Stimulated activated CD4-positive, alpha-beta T cell treated with anti-CD3 and anti-CD28 coated beads, Interleukin-1b, Interleukin-23, amount 100 ng/mL, for 1 hour (primary cell): ENCODE measurements at places on chromosomes 5 and 9.

DNA sequence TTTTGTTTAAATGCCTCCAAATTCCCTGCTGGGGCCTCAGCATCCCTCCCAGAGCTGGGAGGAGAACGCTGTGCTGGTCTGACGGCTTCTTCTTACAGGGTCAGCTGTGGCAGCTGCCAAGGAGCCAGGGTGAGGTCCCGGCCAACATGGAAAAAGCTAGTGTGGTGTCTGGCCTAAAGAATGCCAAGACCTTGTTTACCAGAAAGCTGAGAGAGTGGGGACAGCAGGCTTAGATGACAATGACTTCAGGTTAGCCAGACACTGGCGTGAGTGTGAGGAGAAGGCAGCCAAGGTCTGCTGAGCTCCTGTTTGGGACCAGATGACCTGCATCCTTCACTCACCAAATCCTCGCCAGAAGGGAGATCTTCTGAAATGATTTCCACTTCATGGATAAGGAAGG is 112.5 kb downstream of the CRB2 start:
- no peak for DNase-seq

- DNase-seq, result no peak
Measured at GRCh38 chr5:38666668-38667498, 110.4 kb upstream of the LIFR start.

GRCh38 chr5:177410575-177410974 is 1.2 kb upstream of the F12 start:
- DNase-seq, result no peak

GRCh38 chr9:6399071-6399470 is 13.9 kb upstream of the UHRF2 start:
- DNase-seq, result no peak

- DNase-seq, result no peak
Measured at GRCh38 chr5:107381189-107381856, 289.4 kb downstream of the EFNA5 start.

GRCh38 chr9:94150890-94151650 is 66.8 kb downstream of the PTPDC1 start:
- DNase-seq, result no peak

DNA sequence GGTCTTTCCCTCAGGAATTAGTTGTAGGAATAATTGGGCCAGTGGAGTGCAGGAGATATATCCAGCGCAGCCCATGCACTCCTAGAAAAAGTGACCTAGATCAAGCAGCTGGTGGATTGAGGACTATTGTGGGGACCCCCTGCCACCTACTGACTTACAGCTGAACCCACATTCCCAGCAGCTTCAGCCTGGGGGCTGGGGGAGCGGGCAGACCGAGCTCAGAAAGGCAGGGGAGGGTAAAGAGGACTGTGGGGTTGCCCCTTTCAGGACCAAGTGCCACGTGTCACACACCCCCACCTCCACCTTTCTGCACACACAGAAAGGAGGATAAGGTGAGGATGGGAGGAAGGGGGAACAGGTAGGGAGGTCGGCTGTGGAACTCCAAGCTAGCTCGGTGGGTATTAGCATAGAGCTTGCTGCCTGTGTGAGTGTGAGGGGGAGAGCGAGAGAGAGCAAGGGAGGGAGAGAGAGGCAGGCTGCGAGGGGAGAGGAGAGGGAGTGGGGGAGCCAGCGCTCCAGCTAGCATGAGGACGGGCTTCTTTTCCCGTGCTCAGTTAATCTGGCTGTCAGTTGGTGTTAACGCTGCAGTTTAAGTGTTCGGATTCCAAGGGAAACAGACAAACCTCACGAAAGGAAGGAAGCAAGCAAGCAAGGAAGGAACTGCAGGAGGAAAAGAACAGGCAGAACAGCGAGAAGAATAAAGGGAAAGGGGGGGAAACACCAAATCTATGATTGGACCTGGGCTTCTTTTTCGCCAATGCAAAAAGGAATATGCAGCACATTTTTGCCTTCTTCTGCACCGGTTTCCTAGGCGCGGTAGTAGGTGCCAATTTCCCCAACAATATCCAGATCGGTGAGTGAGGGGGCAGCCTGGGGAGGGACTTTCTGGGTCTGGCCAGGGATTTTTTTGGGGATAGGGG is at the start of gene GRIA1:
Gene GRIA1, plus strand, starts transcription at position 553 of the 920 bp plus-strand sequence.
- no peak for DNase-seq

- no peak for DNase-seq
Measured at GRCh38 chr5:151326266-151326665, 21.1 kb downstream of the SLC36A2 start.

GRCh38 chr5:66255714-66256113 is 111.6 kb downstream of the SREK1 start:
- DNase-seq, result no peak

- DNase-seq, result no peak
Measured at GRCh38 chr5:73564018-73564417, 1.4 kb downstream of the ANKRA2 start.

- DNase-seq, result no peak
Measured at GRCh38 chr9:118992813-118993794, 376.1 kb downstream of the BRINP1 start.

GRCh38 chr9:82563841-82564240 is 499.1 kb downstream of the RASEF start:
- DNase-seq, result no peak
